ENCODE measurements at places on chromosomes 12 and 14.

DNA sequence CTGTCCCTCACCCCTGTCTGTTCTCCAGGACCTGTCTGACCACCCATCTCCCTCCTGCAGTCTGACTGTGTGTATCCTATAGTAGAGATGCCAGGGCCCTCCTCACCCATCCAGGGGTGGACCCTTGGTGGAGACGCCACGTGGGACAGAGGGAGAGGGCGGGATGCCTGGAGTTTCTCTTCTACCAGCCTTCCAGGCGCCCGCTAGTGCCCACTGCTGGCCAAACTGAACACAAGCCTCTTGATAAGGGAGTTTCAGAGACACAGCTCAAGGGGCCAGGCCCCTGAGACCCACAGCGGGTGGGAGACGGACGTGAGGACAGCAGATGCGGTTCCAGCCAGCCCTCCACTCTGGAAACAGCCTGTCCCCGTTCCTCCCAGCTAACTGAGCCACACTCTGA, 147.3 kb downstream of the RBM19 start:
- DNase-seq, result no peak

DNA sequence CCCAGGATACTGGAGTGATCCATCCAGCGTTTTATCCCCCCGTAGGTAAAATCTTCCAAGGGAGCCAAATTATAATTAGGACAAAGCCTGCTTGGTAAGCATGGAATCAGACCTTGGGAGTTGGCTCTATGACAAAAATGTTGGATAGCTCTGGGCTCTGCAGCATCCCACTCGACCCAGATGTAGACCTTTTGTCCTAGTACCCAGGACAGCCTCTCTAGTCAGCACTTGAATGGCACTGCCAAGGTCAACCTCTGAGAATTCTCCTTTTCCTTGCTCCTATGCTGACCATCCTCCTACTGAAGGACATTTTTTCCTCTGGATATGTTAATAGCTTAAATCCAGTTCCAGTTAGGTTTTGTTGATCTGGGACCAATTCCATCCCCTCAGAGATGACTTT, 104.7 kb upstream of the SLC35F4 start:
- DNase-seq, result no peak

- DNase-seq, result no peak
These were observed 17.9 kb downstream of the HNF1A start for GRCh38 chr12:120996133-120996746.

- DNase-seq, result no peak
These were observed 170.7 kb upstream of the KITLG start for GRCh38 chr12:88750867-88751543.

- DNase-seq, result no peak
These were observed 99.3 kb downstream of the KIF21A start for GRCh38 chr12:39343665-39344064.

DNA sequence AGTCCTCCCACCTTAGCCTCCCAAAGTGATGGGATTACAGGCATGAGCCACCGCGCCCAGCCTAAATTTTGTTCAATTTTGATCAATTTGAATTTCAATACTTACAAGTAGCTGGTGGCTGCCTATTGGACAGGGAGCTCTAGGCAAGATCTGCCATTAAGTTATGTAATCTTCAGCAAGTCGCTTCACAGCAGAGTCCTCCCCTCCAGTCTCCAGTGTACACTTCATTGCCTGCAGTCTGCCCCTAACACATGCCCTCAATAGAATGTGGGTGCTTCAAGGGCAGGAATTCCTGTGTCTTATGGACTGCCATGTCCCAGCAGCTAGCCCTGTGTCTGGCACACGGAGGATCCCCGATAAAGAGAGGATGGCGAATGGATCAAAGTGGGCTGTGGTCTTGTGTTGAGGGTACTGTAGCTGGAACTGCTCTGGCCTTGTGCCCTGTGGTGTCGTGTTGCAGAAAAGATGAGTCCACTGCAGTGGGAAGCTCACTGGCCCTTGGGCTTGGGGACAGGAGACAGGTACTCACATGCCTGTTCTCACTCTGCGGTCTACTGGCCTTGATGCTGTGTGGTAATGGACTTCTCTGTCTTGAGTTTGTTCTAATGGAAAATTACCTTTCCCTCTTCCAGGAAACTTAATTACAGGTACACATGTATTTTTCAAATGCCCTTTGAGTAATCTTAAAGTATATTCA, 67.6 kb downstream of the TECPR2 start:
- no peak for DNase-seq

DNA sequence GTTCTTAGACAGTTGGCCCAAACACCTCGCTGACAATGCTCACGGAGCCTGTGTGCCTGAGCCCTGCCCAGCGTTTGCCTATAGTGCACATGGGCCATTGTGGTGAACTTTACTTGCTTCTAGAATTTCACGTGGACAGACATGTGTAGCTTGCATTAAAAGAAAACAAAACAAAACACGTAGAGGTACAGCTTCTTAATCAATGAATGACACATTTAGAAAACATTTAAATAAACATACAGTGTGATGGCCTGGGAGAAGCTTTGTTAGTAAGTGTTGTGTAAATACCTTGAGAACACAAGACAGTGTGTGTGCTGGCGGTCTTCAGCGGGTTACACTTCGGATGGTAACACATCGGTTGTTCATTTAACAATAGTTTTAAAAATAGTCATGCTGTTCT, 38.1 kb downstream of the SMOC1 start:
- DNase-seq, result no peak

- DNase-seq, result no peak
These were observed 73.4 kb downstream of the PITPNM2 start for GRCh38 chr12:123077298-123078119.

- peak; percentile 64 for DNase-seq
These were observed 71.2 kb downstream of the GALNT4 start for GRCh38 chr12:89453121-89453978.
